ENCODE measurements at places on chromosomes 3 and 15.

- no peak for DNase-seq
These were observed 62.2 kb downstream of the AAGAB start for GRCh38 chr15:67192185-67192820.

DNA sequence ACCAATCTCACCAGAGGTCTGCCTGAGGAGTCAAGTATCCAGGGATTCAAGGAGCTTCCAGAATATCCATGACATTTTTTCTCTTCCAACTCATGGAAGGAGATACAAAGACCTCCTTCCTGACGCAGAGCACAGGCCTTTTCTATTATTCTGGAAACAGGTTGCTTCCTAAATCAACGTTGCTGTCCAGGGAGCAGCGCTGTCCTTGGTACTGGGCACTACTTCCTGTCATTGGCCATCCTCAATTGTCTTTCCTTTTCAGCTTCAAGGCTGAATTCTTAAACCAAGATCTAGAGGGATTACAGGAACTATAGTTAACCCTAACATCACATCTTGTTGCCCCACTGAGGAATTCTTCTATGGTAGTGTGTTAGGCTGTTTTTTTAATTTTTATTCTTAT is 50.4 kb upstream of the TBC1D21 start:
- DNase-seq: no peak

- DNase-seq: no peak
These were observed 151.9 kb downstream of the CADPS start for GRCh38 chr3:62723166-62723913.

- no peak for DNase-seq
These were observed 407.3 kb upstream of the ONECUT1 start for GRCh38 chr15:53197426-53197839.

GRCh38 chr3:27615555-27615954 is 106.6 kb downstream of the EOMES start:
- DNase-seq: no peak

DNA sequence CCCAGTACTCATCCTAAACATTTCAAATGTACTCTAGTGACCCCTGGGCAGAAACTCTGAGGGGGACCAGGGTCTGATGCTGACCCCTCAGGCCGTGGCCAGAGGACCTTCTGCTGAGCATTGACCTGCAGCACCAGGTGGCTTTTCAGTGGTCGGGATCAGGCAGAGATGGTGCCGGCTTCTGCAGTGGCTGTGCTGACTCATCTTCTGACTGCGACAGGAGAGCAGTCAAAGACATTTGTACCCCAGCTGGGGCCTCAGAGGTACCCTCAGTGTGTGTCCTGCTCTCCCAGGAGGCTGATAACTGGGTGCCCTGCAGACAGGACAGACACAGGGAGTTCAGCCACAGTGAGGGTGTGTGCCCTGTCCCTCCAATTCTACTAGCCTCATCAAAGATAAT is 36.6 kb upstream of the IQCF6 start:
- no peak for DNase-seq

DNA sequence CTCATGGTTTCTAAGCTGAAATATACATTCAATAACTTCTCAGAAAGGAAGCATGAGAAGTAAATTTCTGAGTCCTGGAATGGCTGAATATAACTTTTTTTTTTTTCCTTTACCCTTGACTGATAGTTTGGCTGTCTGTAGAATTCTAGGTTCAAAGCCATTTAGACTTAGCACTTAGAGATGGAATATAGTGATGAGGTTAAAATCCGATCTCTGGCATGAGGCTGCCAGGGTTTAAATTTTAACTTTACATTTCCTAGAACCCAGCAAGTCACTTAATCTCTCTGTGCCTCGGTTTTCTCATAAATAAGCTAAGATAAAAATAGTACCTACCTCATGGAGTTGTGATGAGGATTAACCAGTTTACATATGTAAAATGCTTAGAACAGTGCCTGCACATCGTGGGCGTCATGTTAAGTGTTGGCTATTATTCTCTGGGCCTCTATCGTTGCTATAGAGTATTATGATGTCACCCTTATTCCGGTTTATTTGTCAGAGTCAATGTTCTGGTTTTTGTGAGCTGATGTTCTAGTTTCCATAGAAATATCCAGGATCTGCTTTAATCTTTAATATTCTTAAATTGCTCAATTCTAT is 199.8 kb upstream of the TLE3 start:
- DNase-seq: no peak

DNA sequence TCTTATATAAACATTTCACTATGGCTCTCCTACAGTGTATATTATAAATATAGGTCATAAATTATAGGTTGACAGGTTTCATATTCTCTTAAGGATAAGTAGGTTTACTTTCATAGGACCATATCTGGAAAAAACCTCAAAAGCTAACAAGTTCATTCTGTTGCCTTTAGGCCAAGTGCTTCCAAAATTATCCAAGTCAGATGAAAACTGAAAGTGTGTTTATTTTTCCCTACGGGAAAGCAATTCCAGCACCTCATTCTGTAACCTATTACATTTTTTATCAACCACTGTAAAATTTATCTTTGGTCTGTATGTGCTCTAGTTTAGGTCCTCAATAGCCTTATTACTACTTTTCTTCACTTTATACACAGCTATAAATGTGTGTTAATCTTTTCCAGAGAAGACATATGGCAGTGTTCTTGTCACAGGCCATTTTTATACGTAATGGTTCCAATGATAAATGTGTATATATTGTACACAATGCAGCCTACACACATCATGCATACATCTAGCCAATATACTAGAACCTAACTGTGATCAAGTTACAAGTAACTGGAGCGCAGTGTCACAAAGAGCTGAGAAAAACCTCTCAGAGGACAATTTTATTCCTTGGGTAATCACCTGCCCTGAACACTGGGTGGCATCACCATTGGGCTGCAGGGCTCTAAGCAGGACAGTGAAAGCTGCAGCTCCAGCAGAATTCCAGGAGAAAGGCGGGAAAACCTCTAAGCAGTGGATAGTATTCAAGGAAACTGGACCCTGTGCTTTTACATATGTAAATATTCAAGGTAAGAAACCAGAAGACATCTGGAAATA is 251.3 kb downstream of the CTNNB1 start:
- no peak for DNase-seq

DNA sequence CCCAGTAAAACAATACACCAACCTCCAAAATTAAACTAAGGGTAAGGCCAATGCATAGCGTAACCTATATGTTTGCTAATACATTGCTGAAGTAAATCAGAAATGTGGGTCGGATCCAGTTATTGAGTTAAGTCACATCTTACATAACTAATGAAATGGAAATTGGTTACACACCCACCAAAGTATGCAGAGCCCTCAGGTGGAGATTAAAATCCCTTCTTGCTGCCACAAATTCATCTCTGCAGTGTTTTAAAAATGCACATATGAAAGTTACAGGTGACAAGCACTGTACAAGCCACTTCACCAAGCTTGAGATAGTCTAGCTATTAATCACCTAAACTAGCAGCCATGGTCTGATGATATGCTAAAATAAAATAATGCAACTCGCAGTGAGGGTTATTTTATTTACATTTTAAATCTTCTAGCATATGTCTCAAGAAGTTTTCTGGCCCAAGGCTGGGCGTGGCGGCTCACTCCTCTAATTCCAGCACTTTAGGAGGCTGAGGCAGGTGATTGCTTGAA is 130.6 kb downstream of the AQP9 start:
- no peak for DNase-seq

- DNase-seq: no peak
These were observed 2.4 kb upstream of the RCN2 start for GRCh38 chr15:76929011-76929760.

GRCh38 chr3:3578718-3579117 is 220.5 kb upstream of the LRRN1 start:
- DNase-seq: no peak

- no peak for DNase-seq
These were observed 415.4 kb upstream of the RORA start for GRCh38 chr15:61644550-61644949.

DNA sequence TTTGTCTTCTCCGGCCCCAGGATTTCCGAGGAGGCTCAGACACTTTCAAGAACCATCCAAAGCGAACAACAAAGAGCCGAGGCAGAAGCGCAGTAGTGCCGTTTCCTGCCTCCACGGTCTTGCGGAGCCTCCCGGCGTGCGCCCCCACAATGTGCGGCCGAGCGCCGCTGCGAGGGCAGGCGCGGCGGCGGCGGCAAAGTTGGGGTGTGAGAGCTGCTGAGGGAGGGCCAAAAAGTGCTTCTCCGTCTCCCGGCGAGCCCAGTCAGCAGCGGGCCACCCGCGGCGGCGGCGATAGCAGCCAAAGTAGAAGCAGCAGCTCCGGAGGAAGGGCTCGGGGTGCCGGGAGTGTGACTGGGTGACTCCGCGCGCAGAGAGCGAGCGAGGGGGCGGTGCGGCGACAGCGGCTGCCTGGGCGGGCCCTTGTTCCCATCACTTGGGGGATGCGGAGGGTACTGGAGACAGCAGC is 749.1 kb downstream of the ROBO1 start:
- no peak for DNase-seq

DNA sequence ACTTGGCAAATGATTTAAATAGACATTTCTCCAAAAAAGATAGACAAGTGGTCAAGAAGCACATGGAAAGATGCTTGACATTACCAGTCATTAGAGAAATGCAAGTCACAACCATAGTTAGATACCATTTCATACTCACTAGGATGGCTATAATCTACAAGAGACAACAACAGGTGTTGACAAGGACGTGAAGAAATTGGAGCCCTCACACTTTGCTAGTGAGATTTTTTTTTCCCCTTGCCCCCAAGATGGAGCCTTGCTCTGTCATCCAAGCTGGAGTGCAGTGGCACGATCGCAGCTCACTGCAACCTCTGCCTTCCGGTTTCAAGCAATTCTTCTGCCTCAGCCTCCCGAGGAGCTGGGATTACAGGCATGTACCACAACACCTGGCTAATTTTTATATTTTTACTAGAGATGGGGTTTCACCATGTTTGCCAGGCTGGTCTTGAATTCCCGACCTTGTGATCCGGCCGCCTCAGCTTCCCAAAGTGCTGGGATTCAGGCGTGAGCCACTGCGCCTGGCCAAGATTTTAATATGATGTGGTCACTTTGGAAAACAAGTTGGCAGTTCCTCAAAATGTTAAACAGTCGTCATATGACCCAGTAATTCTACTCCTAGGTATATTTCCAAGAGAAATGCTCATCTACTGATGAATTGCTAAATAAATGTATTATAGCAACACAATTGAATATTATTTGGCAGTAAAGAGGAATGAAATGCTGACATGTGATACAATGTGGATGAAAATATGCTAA is 103.3 kb downstream of the ATG7 start:
- no peak for DNase-seq

DNA sequence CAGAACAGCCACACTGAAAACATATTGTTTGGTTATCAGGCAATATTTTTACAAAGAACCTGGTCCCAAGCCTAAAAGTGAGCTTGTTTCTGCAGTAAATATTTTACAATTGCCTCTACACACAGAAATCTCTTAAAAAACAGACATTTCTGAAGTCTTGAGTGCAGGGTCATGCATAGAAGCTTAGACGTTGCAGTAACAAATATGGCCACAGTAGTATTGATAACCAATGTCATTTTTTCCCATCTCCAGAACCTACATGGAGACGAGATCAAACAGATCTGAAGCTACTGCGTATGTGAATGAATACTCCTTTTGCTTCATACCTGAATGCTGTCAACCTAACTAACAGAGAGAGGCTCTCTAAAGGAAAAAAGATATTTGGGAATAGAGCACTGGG is 19.6 kb upstream of the ARL8B start:
- DNase-seq: no peak

DNA sequence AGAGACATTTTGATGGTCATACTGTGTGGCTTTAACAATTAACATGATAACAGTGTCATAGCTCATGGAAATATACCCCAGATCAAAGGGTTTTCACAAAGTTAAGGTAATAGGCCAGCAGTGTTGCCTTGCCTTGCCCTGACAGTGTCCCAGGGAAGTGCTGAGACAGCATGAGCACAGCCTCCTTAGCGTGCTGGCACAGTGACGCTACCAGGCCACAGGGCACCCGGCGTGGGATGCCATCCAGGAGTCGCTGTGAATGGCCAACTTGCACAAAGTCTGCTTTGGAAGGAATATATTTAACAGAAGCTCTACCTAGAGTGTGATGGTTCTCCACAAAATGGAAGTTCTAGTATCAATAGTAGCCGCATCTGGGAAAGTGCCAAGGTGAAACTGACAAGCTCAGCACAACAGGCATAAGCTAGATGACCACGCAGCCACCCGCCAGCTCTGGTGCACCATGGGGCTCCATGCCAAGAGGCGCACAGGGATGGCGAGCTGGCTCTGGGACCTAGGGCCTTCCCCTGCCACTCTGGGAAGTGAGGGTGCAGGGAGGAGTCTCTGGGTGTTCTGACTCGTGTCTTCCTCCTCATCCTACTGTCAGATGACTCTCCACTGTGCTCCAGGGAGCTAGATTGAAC is 86.2 kb downstream of the GABRB3 start:
- no peak for DNase-seq

GRCh38 chr3:33957176-33957575 is 158.7 kb downstream of the PDCD6IP start:
- no peak for DNase-seq

DNA sequence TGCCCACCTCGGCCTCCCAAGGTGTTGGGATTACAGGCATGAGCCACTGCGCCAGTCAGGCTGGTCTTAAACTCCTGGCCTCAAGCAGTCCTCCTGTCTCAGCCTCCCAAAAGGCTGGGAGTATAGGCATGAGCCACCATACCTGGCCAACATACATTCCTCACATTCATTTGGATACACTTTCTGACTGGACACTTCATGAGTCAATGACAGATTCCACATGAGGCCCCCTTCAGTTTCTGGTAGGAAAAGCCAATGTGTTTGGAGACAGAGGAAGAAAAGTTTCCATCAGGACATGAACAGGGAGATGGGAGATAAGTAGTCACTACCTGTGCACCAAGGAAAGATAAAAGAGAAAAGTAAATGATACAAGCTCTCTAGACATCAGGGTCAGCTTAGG is 49.4 kb upstream of the GSK3B start:
- DNase-seq: no peak

- DNase-seq: no peak
These were observed 1385.8 kb downstream of the SI start for GRCh38 chr3:163692494-163692893.

GRCh38 chr15:70271422-70272088 is 173.8 kb upstream of the TLE3 start:
- no peak for DNase-seq

DNA sequence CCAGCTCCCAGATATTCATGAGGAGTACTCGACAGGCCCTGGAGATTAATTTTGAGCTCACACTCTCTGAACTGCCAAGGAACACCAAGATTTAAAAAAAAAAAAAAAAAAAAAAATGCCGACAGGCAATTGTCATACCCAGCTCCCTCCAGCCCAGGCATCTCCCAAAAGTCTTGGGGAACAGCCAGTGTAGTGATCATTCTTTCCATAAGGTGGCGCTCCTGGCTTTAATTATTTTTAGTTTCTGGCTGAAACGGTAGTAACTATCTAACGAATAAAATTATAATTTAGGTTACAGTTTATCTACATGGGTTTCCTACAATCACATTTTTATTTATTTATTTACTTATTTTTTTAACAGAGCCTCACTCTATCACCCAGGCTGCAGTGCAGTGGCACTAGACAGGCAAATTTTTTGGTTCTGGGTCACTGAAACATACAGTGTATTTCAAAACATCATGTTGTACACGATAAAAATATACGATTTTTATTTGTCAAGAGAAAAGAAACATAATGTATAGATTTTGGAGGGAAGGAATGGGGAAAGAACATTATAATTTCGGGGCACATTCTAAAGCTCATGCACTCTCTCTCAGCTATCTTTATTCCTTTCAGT is 157.3 kb downstream of the ADAMTS9 start:
- DNase-seq: no peak

GRCh38 chr3:131988209-131988608 is 46.6 kb downstream of the CPNE4 start:
- DNase-seq: no peak

Measured in NCI-H187 treated with DMSO at 0.1 percent for 48 hours (cell line).